CD4-positive, CD25-positive, alpha-beta regulatory T cell (primary cell): ENCODE measurements at places on chromosomes 5 and 9.
A peak's percentile ranks its signal among the peaks of the same experiment; 100 is the strongest.

DNA sequence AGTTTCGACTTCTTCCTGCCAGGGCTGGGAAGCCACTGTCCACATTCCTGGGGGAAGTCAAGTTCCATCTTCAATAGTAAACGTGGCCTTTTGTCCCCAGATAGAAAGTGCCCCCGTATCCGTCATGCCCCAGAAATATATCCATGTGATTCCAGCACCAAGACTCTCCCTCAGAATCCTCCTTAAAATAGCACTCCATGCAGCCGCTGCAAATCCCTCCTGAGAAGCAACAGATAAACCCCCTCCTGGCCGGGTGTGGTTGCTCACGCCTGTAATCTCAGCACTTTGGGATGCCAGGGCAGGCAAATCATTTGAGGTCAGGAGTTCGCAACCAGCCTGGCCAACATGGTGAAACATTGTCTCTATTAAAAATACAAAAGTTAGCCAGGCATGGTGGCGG lies 126.1 kb downstream of the OLFM1 start:
- DNase-seq, result no peak

DNA sequence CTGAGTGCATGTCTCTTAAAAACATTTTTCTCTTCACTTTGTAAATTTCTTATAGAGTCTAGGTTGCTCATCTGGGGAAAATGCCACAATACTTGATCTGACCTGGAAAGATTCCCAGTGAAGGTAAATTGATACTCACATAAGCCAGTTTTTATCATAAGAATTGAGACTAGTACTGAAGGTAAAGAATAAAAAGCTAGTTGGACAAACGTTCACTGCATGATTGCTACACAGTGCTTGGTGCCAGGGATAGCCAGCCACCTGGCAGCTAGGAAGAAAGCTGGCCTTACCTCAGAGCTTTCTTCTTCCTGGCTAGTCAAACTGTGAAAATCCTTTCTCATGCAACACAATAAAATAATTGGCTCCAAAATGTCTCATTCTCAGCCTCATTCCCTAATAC lies 77.1 kb downstream of the MUSK start:
- DNase-seq, result no peak

DNA sequence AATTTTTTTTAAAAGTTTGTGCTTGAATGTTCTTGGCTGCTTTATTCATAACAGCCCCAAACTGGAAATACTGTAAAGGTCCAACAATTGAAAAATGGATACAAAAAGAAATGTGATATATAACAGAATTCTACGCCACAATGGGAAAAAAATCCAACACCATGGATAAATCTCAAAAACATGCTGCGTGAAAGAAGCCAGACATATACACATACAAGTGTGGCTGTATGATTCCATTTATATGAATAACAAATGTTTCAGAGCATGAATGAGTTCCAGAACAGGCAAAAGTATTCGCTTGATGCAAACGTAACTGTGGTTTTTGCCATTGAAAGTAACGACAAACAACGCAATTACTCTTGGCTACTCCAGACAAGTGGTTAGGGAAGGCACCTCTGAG lies 7.2 kb upstream of the SFXN1 start:
- no peak for DNase-seq

- no peak for DNase-seq
Measured at GRCh38 chr9:129574911-129575585, 45.9 kb downstream of the C9orf50 start.

GRCh38 chr9:99241106-99241505 lies 19.0 kb downstream of the SEC61B start:
- no peak for DNase-seq

DNA sequence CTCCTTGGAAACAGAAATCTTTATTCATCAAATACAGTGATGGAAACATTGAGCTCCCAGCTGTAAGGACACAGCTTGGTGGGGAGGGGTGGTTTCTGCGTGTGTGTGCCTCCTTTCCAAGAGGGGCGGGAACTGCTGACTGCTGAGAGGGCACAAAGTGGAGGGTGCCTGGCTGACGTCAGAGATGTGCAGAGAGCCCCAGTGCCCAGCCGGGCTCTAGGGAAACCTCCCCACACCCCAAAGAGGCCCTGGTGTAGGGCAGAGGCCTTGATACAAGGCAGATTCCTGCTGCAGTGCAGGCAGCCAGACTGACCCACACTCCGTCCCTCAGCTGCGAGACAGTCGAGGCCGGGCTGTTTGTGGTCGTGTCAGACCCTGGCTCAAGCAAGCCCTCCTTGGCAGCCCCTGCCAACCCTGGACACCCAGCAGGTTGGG lies 191.0 kb downstream of the CACNA1B start:
- DNase-seq, result no peak

GRCh38 chr5:107951309-107951708 lies 280.6 kb upstream of the EFNA5 start:
- DNase-seq, result no peak

- no peak for DNase-seq
Measured at GRCh38 chr5:82031220-82032119, 59.6 kb downstream of the ATG10 start.

DNA sequence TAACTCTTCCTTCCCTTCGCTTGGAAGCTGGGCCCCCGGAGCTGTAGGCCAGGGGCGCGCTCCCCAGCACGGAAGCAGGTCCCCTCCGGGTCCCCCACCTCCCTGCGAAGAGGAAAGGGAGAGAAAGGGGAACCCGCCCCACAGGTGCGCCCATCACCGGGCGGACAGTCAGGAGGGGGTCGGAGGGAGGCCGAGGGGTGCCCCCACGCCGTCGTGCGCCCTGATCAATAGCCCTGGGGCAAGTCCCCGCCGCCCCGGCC lies 793 bp downstream of the AGPAT2 start:
- no peak for DNase-seq

- no peak for DNase-seq
Measured at GRCh38 chr9:136951541-136952320, at the start of gene LCN12. Gene LCN12 (plus strand): TSS chr9:136952273. CDS start chr9:136952328, 55 bp downstream.

DNA sequence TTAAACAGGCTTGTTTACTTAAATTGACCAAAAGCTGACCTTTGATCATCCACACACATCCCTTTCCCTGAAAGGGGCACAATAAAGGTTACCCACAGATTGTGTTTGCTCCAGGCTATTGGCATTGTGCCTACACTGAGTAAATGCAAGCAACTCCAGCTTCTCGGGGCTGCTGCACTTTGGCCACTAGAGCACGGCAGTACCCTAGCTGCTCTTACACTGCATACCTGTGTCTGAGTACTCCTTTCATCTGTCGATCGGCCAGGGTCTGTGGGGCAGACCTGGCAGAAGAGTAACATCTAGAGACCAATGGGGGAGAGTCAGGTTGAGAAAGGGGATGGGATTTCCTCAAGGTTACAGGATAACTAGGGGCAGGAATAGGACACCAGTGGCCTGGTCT lies 281.9 kb upstream of the NMUR2 start:
- DNase-seq, result no peak

- no peak for DNase-seq
Measured at GRCh38 chr5:32439086-32439642, 5.4 kb downstream of the ZFR start.

DNA sequence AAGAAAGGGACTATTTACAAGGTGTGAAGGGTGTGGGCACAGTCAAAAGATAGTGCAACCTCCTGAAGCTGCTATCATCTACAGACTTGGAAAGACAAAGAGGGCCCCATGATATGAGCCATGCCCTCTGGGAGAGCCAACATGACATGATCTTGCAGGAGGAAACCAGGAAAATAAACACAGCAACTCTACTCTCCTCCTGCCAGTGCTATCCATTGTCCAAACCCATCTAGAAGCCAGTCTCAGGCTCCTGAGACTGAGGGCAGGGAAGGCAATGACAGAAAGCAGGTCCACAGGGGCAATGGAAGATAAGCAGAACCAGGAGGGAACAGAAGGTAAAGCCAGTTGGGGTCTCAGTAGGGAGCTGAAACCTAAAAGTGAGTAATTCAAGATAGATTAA lies 37.1 kb downstream of the PLPP1 start:
- no peak for DNase-seq

- no peak for DNase-seq
Measured at GRCh38 chr5:72452515-72453245, 54.5 kb downstream of the ZNF366 start.

- DNase-seq, result no peak
Measured at GRCh38 chr5:139985290-139985689, 57.8 kb downstream of the NRG2 start.

GRCh38 chr9:126500600-126501382 lies 112.9 kb upstream of the LMX1B start:
- DNase-seq, result peak; percentile 59

DNA sequence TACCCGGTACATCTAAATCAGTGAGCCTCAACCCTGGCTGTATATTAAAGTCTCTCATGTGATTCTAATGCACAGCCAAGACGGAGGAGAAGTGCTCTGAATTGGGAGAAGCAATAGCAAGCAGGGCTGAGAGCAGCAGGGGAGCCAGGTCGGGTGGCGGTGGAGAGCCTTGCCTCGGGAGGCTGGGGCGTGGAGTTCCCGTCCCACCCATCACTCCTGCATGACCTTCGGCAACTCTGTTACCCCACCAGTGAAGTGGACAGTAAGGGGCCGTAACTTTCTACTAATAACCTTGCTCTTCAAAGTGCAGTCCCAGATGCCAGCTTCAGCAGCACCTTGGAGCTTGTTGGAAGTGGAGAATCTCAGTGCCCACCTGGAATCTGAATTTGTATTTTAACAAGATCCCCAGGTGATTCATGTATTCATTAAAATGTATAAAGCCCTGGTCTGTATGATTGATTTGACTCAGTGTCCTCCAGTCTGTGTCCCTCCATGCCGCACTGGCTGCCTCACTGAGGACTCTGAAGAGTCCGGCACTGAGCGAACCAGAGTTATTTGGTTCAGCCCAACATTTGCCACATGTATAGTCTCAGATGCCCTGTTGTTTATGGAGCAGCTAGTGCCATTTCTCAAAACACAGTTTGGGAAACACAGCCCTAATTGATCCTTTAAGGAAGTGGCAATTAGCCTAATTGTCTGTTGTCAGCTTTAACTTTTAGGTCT lies 6.5 kb downstream of the ERGIC1 start:
- DNase-seq, result no peak

- no peak for DNase-seq
Measured at GRCh38 chr9:7947577-7947976, 148.0 kb upstream of the DMAC1 start.

- DNase-seq, result no peak
Measured at GRCh38 chr5:91302958-91303357, 80.2 kb downstream of the ARRDC3 start.

- no peak for DNase-seq
Measured at GRCh38 chr9:87783180-87783579, 57.3 kb downstream of the CTSL start.

- DNase-seq, result peak; percentile 49
Measured at GRCh38 chr5:173331956-173332479, 3.8 kb upstream of the STC2 start.

- no peak for DNase-seq
Measured at GRCh38 chr9:92360083-92360482, 34.3 kb downstream of the CENPP start.

DNA sequence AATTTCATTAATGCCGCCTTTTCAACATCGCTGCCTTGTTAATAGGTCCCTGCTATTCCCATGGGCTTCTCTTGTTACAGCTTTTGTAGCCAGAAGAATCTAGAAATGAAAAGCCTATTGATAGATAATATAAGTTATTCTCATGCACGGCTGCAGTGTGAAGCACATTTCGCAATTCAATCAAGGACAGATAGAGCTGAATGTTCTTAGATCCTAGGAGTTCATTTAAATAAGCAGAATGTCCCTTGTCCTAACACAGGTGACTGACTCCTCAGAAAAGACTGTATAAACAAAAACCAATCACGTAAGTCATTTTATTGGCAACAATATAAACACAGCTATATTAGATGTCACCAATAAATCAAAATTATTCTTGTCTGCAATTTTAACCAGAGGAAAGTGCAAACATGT lies 9.4 kb downstream of the GLIS3 start:
- no peak for DNase-seq

GRCh38 chr5:139747583-139748504 lies 47.8 kb upstream of the PSD2 start:
- DNase-seq, result peak; percentile 18

- DNase-seq, result no peak
Measured at GRCh38 chr9:88216126-88216995, 78.1 kb upstream of the SPATA31C2 start.

GRCh38 chr9:121557581-121558447 lies 58.2 kb upstream of the GGTA1 start:
- peak; percentile 15 for DNase-seq

DNA sequence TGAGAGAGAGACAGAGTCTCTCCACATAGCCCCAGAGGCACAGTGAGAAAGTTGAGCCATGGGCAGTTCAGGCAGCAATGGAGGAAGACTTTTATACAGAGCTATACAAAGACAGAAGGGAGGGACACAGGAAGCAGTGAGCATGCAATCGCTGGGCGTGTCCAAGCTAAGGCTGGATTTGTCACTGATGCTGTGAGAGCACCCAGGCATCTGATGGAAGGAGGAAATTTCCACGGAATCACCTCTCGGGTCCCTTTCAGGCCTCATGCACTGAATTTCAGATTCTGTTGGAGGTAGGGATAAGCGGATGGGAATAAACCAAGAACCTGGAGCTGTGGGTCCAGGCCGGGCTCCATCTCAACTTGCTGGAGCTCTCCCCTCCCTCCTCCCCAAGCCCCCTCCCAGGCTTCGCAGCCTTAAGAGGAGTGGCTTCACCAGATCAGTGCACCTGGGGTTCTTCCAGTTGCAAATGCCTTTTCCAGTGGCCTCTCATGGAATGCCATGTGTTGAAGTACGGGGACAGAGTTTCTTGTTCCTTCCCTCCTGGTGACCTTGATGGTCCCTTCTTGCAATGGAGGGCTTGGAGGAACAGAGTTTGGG lies 114.8 kb upstream of the ALDH1B1 start:
- DNase-seq, result peak; percentile 4

GRCh38 chr5:1681955-1682354 lies 117.7 kb downstream of the MRPL36 start:
- no peak for DNase-seq

DNA sequence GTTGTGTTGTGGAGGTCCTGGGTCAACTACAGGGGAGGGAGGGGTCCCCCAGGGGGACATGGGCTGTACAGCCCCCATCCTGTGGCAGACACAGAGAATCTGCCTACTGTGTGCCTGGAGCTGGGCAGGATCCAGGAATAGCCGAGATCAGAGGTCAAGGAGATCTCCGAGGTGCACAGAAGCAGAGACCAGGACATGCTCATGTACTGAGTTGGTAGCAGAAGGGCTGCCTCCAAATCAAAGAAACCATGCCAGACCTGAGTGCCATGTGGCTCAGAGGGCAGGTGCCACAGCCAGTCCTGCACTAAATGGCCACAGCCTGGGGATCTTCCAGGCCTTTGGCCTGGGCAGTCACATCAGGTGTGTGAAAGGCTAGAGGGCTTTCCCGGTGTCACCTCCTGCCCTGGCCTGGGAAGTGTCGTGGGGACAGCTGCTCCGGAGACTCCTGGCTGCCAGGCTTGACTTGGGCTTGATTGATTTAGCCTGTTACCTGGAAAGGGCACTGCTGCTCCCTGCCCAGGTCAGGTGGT lies 27.8 kb downstream of the GSN start:
- DNase-seq, result no peak
